CD4-positive, alpha-beta memory T cell (primary cell): ENCODE measurements at places on chromosomes 1 and 21.

DNA sequence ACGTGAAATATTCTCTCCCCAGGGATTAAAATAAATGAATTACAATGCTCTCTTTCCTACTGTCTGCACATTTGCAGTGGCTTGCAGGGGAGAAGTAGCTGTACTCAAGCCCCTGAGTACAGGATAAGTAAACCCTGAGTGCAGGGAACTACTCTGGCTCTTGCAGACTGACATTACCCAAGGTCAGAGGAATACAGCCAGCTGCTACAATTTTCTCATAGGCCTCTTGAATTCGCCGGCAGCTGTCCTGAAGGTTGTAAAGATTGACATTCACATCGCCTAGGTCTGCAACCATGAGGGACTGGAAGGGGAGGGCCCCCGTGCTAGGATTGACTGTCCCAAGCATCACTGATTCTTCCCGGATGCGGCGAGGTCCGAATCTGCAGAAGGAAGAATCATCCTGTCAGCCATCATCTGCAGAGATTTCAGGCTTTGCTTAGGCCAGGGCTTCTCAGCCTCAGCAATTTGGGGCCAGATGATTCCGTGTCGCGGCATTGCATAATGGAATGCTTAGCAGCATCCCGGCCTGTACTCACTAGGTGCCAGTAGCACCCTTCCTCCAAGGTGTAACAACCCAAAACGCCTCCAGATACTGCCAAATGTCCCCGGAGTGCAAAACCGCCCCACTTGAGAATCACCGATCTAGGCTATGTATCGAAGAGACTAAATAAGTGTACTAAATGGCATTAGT is 1.7 kb downstream of the AGMAT start:
- DNase-seq, result no peak

- no peak for DNase-seq
Observed at GRCh38 chr1:35832276-35832905, 24.6 kb downstream of the AGO4 start.

DNA sequence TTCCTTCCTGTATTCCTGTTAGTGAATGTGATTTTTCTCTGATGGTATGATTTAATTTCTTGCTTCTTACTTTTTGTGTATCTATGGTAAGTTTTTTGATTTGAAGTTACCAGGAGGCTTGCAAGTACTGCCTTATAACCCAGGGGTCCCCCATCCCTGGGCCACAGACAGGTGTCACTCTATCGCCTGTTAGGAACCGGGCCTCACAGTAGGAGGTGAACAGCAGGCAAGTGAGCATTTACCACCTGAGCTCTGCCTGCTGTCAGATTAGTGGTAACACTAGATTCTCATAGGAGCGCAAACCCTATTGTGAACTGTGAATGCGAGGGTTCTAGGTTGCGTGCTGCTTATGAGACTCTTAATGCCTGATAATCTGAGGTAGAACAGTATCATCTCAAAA is 143.3 kb downstream of the RPS6KC1 start:
- DNase-seq, result no peak

DNA sequence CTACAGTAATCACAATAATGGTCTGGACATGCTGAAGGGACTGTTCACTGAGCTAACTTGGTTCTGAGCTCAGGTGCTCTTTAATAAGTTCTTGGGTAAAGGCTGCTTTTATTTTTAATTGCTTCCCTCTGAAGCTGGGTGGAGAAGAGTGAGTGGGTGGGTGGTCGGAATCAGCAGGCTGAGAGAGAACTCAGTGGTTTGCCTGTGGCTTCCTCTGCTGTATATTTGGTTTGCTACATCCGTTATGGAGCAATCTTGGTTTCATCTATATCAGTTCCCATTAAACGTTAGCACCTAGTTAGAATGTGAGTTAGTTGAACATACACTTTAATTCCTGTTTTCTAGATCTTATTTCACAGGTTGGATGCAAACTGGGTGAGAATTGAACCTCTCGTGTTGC is 23.3 kb downstream of the CNIH4 start:
- DNase-seq, result peak; percentile 56

GRCh38 chr1:183859831-183860230 is 54.9 kb downstream of the RGL1 start:
- DNase-seq, result no peak
